Thymus (tissue), 14 donors: ENCODE measurements at places on chromosomes 7 and 10.

GRCh38 chr10:123262456-123262855 lies 108.3 kb downstream of the BUB3 start:
- DNase-seq = no peak

- no peak for DNase-seq
Measured at GRCh38 chr10:13890233-13891127, 303.7 kb downstream of the PRPF18 start.

- DNase-seq = no peak
Measured at GRCh38 chr7:28588602-28589001, 176.3 kb downstream of the CREB5 start.

DNA sequence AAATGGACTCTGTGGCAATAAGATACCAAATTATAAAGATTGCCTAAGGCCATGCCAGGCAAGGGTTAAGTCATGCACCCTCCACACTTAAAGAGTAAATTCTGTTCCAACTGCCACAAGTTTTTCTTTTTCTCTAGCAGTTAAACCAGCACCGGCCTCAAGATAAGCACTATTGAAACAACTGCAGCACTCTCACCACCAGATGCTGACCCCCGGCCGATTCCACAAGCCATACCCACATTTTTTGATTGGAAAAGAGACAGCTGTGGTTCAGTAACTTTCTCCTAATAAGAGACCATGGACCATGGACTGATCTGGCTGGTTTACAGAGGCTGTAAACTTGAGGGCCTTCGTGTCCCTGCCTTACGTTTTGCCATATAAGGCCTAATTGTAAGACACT lies 44.9 kb downstream of the GRM8 start:
- no peak for DNase-seq

GRCh38 chr10:58810751-58811150 lies 298.1 kb downstream of the BICC1 start:
- DNase-seq = no peak

DNA sequence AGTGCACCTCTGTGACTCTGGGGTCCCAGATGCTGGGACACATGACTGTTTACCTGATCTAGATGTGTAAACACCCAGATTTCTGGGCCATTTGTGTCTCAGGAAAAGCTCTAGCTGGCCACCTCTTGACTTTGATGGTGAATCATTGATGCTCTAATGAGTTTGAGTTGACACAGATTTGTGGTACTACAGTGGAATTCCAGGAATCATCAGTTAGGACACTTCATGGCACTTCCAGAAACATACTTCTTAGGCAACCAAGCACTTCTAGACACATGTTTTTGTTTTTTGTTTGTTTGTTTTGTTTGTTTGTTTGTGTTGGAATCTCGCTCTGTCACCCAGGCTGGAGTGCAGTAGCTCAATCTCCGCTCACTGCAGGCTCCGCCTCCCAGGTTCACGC lies 302.2 kb upstream of the ZMIZ1 start:
- DNase-seq = no peak

DNA sequence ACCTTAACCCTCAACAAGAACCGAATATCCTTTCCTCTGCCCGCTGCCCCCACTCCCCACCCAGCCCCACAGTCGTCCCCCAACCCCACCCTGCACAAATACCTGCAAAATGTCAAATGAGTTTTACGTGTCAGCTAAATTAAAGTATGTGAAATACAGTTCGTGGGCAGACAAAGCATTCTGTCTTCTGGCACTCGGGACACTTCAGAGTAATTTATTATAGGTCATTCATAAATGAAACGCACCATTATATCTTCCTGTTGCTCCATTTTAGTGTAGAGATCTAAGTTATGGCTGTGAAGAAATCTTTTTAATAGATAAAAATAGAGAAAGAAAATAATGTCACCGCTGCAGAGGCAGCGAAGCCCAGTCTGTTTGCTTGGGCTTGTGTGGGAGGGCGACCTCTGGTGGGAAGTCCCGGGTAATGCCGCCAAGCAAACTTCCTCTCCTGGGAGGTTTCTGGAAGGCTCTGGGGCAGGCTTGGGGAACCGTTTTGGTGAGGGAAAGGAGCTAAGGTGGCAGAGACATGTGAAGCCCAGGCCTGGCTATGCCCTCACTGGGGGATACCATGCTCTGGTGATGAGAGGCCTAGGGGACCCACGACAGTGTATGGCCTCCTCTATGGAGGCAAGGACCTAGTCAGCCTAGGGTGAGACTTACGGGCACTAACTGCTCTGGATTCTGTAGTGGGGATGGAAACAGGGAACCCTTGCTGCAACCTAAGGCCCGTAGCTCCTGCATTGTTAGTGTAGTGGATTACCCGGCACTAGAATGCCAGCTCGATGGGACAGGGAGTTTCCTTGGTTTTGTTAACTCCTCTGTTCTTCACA lies 604.9 kb downstream of the LRMDA start:
- peak; percentile 39 for DNase-seq

DNA sequence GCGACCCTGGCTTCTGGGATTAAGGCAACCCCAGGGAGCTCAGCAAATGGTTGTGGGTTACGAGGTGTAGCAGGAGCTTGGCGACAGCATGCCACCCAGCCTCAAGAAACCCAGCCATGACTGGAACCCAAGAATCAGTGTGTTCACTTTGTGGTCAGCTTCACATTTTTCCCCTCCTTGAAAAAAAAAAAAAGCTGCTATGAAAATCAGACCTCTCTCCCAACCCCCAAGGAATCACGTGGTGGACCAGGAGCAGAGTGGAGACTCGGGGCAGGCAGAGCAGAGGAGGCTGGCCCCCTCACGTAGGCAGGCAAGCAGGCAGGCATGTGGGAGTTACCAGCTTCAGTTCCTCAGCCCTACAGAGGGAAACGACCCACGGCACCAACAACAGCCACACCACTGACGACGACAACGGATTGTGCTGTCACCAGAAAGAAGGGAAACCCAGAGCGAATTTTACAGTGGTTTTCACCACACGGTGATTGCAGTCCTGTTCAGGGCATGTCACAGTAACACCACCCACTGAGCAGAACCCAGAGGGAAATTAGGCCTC lies 203.4 kb downstream of the SLC25A13 start:
- DNase-seq = no peak

DNA sequence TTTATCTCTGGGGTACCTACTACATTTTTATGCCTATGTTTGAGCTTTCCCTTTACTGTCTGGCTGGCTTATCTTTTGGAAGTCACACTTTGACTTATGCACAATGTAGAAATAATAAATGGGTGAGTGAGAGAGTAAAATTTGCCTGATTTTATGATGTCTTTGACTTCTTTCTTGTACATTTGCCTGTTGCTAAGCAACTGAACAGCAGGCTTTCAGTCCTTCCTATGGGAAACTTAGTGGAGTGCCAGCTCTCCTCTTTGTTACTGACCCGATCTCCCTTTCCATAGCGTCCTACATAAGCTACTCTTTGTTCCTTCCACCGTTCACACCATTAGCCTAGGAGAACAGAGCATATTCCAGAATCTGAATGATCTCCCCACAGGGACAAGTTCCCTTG lies 4.2 kb downstream of the TAS2R60 start:
- no peak for DNase-seq

DNA sequence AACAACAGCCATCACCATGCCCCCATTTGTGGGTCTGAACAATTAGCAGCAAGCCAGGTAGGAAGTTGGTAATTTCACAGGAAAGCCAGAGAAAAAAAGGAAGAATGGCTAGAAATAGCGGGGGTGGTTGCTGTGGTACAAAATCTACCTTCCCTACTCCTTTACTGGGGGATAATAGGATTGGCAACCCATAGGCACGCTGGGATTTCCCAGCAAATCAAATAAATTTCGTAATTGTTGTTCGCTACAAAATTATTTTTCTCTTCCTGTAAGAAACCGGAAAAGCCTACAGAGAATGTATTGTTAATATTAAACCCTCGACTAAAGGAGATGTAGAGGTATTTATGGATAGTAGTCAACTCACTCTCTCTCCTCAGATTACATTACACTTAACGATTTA lies 123.9 kb downstream of the DOCK4 start:
- no peak for DNase-seq

GRCh38 chr7:29135846-29136245 lies 10.5 kb downstream of the CPVL start:
- DNase-seq = no peak

DNA sequence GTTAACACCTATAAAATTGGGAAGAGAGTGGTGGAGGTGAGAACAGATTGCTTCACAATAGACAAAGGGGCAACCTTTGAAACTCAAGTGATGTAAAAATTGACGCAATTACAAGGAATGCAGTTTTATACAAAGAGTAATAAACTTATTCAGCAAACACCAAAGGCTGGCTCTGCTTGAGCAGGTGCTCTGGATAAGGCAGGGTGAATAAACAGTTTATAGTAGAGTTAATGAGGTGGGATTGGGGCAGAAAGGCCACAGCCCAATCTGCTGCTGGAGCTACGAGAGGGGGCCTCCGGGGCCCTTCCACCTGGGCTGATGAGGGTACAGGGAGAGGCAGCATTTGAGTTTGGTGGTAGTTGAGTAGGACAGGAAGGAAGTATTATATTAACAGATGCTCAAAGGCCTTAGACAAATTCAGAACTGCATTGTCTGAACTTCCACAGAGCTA lies 6.0 kb downstream of the MUC12 start:
- DNase-seq = no peak

GRCh38 chr7:140898786-140899536 lies 25.8 kb downstream of the BRAF start:
- DNase-seq = no peak

DNA sequence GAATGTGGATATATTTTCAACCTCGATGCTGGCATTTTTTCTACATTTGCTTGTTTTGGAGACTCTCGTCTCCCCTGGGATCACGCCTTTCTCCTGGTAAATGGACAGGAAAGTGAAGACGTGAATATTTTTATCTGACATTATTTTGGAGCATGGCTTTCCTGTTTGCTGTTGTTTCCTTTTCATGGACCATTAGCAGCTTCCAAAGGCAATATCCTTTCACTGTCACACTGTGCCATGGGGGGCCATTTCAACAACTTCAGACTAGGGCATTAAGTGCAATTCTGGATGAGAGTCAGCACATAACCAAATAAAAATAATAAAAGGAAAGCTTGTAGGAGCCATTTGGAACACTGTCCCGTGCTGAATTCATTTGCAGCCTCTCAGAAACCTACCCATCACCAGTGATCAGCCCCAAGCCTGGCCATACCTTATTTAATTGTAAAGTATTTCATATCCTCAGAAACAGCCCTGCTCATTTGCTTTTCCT lies 75.9 kb upstream of the NEUROD6 start:
- DNase-seq = no peak

DNA sequence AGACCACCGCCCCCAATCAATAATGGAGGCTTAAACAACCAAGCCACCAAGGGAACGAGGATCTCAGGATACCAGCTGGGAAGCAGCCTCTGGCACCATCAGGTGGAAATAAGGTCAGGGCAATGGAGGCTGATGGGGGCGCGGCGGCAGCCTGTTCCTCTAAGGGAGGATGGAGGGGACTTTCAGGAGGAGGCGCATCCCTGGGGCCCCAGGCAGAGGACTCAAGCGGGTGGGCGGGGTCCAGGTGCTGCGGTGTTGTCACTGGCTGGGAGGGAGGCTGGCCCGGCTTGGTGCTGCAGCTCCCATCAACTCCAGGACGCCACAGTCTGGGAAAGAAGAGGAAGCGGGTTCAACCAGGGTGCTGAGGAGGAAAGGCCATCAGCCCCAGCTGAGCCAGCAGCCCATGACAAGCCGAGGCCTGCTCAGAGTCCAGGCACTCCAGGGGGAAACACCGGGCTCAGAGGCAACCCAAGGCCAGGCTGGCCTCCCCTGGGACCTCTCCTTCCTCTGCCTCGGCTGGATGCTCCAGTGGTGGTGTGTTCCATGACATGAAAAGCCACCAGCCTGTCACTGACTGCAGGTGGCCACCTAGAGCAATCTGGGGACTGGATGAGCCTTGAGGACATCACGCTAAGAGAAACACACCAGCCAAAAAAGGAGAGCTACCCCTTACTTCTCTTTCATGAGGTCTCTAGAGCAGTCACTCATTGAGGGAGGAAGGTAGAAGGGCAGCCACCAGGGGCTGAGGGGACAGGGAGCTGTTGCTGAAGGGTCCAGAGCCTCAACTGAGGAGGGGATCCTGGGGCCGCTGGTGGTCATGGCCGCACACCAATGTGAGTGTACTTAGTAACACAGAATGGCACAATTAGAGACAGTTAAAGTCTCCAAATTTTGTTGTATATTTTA lies 4.6 kb downstream of the GIGYF1 start:
- no peak for DNase-seq

DNA sequence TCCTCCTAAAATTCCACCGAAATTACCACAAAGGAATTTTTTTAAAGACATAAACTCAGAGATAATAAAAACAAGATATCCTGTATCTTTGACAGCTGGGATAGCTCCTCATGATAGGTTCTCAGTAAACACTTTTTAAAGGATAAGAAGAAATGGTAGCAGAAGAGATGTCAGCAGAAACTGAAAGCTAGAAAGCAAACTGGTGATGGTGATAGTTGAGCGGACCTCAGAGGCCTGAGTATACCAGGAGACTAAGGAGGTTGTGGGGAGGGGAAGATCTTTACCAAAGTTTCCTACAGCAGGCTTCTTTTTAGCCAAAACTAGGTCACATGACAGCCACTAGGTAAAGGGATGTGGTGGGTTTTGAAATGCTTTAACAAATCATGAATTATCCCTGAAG lies 22.5 kb downstream of the PCGF5 start:
- DNase-seq = no peak

DNA sequence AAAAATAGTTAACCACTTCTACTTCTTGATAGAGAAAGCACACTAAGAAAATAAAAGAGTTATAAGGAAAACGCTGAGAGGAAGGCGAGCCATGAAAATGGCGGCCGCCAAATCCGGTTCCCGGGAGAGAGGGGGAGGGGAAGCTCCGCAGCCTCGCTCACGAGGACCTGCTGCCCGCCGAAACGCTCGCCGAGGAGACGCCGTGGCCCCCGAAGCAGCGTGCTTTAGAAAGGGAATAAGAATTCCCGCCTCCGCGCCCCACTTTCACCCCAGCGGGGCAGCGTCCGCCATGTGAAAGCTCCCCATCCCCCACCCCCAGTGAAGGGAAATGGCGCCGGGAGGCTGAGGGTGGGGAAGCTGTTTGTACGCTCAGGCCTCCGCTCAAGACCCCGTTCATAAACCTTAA lies 505 bp downstream of the HNRNPA2B1 start:
- DNase-seq = no peak

- DNase-seq = no peak
Measured at GRCh38 chr10:77086081-77086480, 551.5 kb downstream of the KCNMA1 start.

- DNase-seq = peak; percentile 16
Measured at GRCh38 chr7:82443036-82443546, 486 bp downstream of the CACNA2D1 start.
